ENCODE measurements at places on chromosomes 4 and X.

DNA sequence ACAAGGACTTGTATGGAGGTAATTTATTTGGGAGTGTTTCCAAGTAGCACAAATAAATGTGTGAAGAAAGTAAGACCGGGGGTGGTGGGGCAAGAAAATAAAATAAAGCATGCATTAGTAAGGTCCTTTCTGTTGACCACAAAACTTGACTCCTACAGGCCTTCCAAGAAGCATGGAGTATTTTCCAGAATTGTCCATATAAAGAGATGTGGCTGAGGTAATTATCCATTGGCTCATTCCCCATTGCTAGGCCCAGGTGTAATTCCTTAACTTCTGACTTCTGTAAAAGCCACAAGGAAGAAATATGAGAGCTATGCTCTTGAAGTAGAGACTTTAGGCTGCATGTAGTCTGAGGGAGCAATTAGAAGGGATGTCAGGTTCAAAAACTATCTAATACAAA, 430.5 kb upstream of the PABPC4L start:
- DNase-seq, result no peak

GRCh38 chr4:115274545-115274944, 161.1 kb upstream of the NDST4 start:
- DNase-seq, result no peak

DNA sequence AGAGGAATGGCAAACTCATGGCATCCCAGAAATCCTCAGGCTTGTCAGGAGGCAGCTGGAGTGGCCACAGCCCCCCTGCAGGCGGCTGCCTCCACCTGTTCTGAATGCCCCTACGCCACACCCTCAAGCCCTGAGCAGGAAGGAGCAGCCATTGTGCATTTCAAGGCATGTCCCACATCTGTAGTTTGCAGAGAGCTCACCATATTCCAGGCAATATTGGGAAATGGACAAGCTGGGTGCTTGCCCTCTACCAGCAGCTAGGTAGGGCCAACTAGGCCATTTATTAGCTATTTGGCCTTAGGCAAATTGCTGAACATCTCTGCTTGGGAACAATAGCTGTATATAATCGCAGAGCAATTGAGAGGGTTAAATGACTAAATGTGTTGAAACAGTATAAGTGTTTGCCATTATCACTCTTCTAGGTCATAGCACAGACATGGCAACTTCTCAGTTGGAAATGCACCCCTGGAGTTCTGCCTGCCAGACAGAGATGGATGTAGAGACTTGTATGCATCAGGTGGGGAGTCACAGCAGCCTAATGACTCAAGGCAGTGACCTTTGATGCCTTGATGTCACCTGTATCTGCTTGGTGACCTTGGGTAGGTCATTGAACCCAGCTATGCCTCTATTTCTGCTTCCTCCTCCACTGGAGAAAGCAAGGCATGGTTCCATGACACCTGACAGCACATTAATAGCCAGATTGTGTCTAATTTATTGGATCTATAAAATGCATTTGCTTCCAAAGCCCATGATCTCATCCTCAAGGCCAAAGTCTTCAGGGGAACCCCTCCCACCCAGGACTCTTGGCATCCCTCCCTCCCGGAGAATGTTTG, 52.8 kb downstream of the FHDC1 start:
- no peak for DNase-seq

DNA sequence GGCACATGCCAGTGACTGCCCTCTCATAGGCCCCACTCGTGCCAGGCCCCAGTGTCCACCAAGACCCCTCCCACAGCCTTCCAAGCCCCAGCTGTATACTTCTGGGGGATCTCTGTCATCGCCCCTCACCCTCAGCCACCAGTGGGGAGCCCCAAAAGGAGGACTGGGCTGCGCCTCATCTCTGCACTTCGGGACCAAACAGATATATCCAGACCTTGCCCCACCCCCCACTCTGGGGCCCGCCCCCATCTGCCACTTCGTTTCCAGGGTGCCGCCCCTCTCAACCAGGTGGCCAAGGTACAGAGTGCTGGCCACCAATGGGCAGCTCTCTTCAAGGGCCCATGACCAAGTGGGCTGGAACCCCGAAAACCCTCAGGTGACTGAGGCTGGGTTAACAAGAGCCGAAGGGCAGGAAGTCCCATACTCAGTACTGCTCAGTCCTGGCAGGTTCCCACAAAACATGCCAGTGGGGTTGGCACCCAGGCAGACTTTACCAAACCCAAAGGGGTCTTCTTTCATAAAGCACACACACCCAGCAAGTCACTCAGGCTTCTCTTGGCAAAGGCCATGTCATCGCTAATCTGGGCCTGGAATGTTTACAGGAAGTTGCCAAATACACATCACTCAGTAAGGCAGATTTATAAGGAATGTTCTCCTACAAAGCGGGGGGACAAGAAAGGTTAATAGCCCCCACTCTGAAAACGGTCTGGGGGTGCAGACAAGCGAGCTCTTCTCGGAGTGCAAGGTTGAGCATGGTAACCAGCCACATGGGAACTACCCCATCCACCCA, 4.4 kb downstream of the ZFYVE28 start:
- peak; percentile 50 for DNase-seq

- no peak for DNase-seq
Measured at GRCh38 chr4:128558896-128559679, 250.4 kb upstream of the JADE1 start.

- DNase-seq, result no peak
Measured at GRCh38 chr4:165537028-165537648, 158.3 kb downstream of the CPE start.

GRCh38 chr4:134139188-134139587, 62.4 kb downstream of the PABPC4L start:
- no peak for DNase-seq

DNA sequence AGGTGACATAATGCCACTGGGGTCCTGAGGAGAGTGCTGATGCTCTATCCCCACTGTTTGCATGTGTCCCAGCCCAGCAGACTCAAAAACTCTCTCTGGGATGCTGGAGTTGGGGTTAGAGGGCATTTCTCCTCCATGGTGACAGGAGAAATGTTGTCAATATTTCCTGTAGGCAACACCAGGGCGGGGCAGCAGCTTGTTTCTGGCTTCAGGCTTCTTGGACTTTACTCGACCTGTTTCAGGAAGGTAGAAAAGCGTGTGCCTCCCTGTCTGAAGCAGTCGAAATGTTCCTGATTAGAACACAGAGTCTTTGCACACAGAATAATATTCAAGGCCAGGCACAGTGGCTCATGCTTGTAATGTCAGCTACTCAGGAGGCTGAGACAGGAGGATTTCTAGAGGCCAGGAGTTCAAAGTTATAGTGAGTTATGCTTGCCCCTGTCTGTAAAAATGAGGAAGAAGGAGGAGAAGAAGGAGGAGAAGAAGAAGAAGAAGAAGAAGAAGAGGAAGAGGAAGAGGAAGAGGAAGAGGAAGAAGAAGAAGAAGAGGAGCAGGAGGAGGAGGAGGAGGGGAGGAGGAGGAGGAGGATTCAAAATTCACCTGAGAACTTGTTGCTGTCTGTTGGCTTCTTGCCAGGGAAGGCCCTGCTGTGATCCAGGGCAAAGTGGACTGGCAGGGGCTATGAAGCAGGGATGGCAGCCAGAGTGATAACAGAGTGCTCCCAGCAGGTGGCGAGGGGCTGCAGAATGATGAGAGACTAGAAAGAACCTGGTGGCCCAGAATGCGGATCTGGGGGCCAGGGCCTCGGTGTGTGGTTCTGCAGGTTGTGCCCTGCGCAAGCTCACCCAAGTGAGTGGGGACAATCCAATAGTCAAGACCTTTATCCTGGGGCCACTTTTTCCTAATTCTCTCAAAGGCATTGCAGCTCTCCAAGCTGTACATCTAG, 82.9 kb downstream of the RTL5 start:
- no peak for DNase-seq

DNA sequence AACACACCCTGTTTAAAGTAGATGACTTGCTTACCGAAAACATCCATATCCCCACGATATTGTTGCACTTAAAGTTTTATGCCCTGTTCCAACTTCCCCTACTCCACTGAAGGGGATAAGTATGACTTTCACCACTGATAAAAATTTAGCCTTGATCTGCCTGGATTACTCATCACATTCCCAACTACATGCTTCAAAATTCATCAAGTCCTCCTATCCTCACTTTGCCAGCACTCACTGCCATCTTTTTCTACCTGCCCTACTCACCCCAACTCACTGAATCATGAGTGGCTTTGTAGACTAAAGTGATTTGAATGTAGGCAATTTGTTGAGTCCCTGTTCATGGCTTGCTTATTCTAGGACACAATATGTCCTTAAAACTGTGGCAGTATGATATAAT, 12.2 kb upstream of the GPRIN3 start:
- DNase-seq, result no peak

GRCh38 chr4:68434836-68435235, 12.4 kb upstream of the TMPRSS11E start:
- no peak for DNase-seq

- no peak for DNase-seq
Measured at GRCh38 chr4:88859191-88859812, 161.7 kb upstream of the NAP1L5 start.

- DNase-seq, result no peak
Measured at GRCh38 chrX:78517124-78517523, 142.0 kb downstream of the RTL3 start.

DNA sequence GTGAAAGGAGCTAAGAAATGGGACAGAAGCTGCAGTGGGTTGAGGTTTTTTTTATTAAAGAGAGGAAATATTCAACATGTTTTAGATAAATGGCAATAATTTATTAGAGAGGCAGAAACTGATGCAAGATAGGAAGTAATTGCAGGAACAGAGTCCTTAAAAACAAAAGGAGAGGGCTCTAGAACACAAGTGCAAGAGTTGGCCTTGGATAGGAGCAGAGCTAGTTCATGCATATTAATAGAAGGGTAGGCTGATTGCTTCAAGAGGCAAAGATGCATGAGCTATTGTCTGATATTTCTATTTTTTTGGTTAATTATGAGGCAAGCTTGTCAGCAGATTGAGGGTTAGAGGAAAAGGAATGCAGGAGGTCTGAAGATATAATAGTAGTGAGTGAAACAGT, 91.0 kb upstream of the GPRIN3 start:
- no peak for DNase-seq

- DNase-seq, result no peak
Measured at GRCh38 chr4:185738820-185739219, 73.2 kb downstream of the SORBS2 start.

- peak; percentile 57 for DNase-seq
Measured at GRCh38 chr4:47686294-47686872, 151.5 kb downstream of the CORIN start.

GRCh38 chr4:10106421-10107039, 10.1 kb downstream of the WDR1 start:
- DNase-seq, result peak; percentile 66

- DNase-seq, result no peak
Measured at GRCh38 chr4:35541888-35542213, 702.5 kb downstream of the ARAP2 start.

- no peak for DNase-seq
Measured at GRCh38 chr4:22692736-22693135, at the start of gene GBA3. GBA3 (plus strand) TSS chr4:22692937.

GRCh38 chr4:165723051-165723795, 149.8 kb upstream of the TLL1 start:
- DNase-seq, result no peak

GRCh38 chrX:123267220-123267619, 83.1 kb downstream of the GRIA3 start:
- no peak for DNase-seq

GRCh38 chr4:180637616-180638015, 1605.6 kb upstream of the TENM3 start:
- no peak for DNase-seq

DNA sequence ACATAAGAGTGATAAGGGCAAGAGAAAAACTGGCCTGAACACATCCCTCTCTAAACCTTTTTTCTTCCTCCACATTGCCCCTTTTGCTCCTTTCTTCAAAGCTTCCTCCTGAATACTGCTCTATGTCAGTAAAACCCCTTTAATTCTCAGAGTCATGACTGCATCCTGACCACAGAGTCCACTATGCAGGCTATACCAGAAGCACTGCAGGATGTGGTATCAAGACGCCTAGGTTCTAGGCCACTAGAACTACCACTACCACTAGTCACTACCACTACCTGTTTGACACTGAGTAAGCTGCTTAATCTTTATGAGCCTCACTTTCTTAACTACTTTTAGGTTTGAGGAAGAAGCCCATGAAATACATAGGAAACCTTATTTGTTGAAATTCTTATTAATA, 38.7 kb downstream of the ARHGEF9 start:
- DNase-seq, result no peak

DNA sequence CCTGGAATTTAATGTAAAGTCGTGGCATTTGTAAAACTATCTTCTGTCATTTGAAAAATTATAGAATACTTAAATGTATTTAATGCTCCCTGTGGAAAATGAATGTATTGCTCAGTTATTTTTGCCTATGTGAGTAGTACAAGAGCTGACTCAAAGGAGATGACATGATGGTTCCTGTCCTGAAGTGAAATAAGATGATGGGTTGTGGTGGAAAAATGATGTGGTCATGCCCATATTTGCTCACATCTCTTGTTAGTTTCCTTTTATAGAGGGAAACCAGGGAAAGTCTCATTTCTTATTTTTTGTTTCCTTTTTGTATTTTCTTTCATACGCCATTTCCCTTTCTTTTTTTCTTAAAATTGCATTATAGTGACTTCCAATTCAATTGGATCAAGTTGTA, 23.7 kb downstream of the PLS3 start:
- no peak for DNase-seq

Measured in activated CD4-positive, CD25-positive, alpha-beta regulatory T cell treated with anti-CD3 and anti-CD28 coated beads, Interleukin-2, amount 50 U/mL, for 72 hours (primary cell).